ENCODE measurements at places on chromosomes 3 and 15.

DNA sequence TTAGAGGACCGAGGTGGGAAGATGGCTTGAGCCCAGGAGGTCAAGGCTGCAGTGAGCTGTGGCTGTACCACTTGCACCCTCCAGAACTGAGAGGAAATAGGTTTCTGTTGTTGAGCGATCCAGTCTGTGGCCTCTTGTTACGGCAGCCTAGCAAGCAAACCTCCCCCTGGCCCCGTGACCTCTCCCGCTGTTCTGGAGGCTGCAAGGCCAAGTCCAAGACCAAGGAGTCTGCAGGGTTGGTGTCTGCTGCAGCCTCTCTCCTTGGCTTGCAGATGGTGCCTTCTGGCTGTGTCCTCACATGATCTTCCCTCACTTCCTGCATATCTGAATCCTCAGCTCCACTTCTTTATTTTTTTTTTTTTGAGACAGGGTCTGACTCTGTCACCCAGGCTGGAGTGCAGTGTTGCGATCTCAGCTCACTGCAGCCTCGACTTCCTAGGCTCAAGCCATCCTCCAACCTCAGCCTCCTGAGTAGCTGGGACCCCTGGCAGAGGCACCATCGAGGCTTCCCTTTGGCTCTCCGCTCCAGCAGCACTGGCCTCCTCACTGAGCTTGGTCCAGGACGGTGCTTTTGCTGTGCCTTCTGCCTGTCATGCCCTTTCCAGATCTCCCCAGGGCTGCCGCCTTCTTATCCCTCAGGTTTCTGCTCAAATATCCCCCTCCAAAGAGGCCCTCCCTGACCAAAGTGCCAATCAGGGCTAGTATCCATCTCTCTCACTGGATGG is 18.0 kb upstream of the PLXND1 start:
- DNase-seq: no peak

DNA sequence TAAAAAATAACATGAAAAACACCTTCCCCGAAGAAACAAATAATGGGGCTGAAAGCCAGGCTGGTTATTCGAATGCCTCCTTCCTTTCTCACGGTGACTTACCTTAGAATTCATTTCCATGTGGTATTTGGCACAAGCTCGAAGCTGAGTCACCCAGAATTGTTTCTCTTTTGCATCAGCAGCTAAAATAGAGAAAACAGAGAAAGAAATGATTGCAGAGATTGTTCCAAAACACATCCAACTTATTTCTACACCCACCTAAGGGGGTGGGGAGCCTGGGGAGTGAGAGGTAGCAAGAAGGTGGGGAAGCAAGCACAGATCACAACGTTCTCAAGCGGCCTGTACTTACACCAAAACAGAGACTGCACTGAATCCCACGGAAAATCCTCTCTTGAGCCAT is 104.7 kb downstream of the OSBPL10 start:
- no peak for DNase-seq

GRCh38 chr3:133895208-133896001 is at the start of gene RAB6B:
Gene RAB6B (minus strand): TSS chr3:133895882. CDS start chr3:133895466, 416 bp downstream.
- DNase-seq: no peak

- DNase-seq: no peak
Observed at GRCh38 chr3:138947495-138948121, 591 bp downstream of the FOXL2NB start.

GRCh38 chr3:100737334-100737733 is 28.0 kb downstream of the TFG start:
- no peak for DNase-seq

- DNase-seq: no peak
Observed at GRCh38 chr3:153658136-153658535, 463.1 kb upstream of the ARHGEF26 start.

DNA sequence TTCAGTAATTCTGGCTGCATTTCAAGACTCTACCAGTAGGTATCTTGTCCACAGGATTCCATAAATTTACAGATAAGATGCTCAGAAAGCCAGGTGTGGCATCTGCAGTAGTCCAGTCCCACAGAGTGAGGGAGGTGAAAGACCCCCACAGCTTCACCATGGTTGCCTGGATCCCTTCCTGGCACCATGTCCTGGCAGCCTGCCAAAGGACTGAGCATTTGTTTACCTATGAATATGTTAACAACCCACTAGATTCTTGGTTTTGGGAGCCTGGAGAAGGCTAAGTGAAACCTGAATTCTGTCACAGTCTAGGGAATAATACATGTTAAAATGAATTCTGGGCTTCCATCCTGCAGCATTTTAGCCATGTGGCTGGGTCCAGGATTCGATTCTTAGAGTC is 14.9 kb downstream of the CHST2 start:
- no peak for DNase-seq

GRCh38 chr15:89054873-89055272 is 33.4 kb upstream of the ABHD2 start:
- no peak for DNase-seq

- no peak for DNase-seq
Observed at GRCh38 chr3:133295944-133296917, 103.6 kb upstream of the BFSP2 start.

DNA sequence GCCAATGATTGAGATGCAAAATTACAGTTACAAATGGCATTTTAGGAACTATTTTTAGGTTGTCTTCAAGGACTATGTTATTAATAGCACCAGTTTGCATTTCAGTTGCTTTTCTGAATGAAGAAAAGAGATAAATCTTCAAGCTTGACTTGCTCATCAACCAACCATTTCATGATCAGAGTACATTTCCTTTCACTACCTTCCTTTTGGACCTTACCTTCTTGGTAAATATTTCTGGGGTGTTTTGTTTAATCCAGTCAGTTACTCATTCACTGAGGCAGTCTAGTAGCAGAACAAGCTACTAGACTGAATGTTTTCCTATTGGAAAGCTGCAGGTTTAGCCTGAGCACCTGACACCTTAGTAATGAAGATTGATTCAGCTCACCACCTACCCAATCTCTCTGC is 8.2 kb downstream of the SLC27A2 start:
- DNase-seq: no peak

Measured in activated CD4-positive, alpha-beta T cell treated with anti-CD3 and anti-CD28 coated beads, Interleukin-2, amount 50 U/mL, for 24 hours (primary cell).